Ureter (tissue), 1 donor: ENCODE measurements at places on chromosomes 13 and 19.
A peak's percentile ranks its signal among the peaks of the same experiment; 100 is the strongest.

- DNase-seq: no peak
Observed at GRCh38 chr13:45332831-45333219, 8.2 kb downstream of the TPT1 start.

DNA sequence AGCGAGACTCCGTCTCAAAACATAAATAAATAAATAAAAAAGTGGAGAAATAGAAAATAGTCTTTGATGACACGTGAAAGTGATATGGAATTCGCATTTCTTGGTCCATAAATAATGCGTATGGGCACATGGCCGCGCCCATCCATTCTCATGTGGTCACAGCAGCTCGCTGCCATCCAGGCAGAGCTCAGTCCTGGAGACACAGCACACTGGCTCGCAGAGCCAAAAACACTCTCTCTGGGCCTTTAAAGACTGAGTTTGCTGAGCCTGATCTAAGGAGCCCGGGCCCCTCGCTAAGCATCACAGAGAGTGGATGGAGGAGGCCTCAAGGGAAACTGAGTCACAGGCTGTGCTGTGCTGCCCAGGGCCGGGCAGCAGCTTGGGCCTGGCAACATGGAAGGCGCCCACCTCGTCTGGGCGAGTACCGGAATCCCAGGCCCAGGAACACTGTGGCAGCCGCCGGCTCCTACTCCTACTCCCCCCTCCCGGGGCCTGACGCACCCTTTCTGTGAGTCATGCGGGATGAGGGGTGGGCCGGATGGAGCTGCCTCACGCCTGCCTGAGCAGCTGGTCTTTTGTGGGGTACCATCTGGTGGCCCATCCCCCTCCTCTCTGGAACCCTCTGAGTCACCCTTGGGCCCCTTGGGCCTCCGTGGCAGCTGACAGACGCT is 28.9 kb upstream of the CACTIN start:
- no peak for DNase-seq

- DNase-seq: no peak
Observed at GRCh38 chr13:23243066-23243465, 62.3 kb downstream of the SGCG start.

DNA sequence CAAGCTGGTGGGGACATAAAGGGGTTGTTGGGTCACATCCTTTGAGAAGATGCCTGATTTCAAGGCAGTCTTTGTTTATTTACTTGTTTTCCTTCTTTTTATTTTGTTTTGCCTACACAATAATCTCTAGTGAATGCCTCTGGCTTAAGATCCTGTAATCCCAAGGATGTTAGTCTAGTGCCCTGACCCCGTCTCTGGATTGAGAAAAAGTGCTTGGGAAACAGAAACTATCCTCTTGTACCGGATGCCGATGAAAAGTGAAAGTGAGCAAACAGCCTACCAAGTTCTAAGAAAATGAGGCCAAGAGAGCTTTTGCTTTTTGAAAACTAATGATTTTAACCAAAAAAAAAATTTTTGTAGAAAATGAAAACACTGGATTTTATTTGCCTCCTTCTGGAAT is 42.1 kb upstream of the C1QTNF9 start:
- no peak for DNase-seq

- no peak for DNase-seq
Observed at GRCh38 chr19:40284251-40284500, 969 bp downstream of the AKT2 start.

GRCh38 chr19:16293118-16294091 is 31.2 kb upstream of the KLF2 start:
- peak; percentile 85 for DNase-seq

DNA sequence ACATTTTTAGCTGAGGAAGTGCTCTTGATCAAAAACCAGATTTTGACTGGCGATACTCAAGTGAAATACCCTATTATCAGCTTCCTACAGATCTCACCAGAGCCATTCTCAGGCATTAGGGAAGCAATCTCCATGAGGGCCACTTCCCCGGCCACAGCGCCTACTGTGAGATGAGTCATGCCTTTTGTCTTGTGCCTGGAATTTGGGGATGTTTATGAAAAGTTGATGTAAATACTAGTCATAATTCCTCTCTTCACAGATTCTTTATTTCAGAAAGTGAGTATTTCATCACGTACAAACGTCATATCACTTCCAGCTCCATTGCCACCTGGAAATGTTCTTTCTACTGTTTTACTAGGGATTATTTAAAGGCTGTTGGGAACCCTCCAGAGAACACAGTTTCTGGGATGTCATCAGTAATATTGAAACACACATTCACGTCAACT is 25.3 kb upstream of the SLC46A3 start:
- no peak for DNase-seq

DNA sequence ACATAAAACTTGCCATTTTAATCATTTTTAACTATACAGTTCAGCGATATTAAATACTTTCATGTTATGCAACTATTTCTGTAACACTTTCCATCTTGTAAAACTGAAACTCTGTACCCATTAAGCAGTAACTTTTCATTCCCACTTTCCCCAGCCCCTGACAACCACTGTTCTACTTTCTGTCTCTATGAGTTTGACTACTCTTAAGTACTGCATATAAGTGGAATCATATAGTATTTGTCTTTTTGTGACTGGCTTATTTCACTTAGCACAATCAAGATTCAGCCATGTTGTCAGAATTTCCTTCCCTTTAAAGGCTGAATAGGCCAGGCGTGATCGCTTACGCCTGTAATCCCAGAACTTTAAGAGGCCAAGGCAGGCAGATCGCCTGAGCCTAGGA is 56.2 kb downstream of the ARHGAP35 start:
- no peak for DNase-seq

GRCh38 chr13:66033924-66034323 is 1196.2 kb downstream of the PCDH9 start:
- no peak for DNase-seq

- no peak for DNase-seq
Observed at GRCh38 chr13:105878119-105878700, 657.3 kb downstream of the EFNB2 start.

DNA sequence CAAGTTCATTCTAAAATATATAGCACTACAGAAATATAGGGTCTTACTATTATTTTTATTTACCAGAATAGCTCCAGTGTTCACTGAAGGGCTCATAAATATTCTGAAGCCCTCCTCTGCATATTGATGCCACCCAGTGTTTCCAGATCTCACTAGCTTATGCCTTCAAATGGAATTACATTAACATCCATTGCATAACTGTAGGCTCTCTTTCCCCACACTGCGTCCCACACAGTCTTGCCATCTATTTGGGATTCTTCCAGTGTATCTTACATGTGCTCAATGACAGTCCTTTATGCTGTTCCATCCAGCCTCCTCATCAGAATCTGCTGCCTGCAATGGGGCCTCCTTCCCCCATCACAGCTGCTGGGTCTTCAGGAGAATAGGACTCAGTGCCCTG is 137.2 kb downstream of the CYSLTR2 start:
- no peak for DNase-seq

GRCh38 chr13:107865318-107865575 is 350.1 kb downstream of the LIG4 start:
- no peak for DNase-seq
